ENCODE measurements at places on chromosomes 5 and 9. TPM values are rescaled to one million over a fixed set of nuclear protein-coding genes. Genes with fewer than 3 reads are reported as not detected.

GRCh38 chr5:173554038-173554955 lies 62.2 kb downstream of the BOD1 start:
- H3K27ac ChIP-seq, result no peak overlapping the region
- peaks cover 3% of the 10 kb centered on the region for H3K27me3 ChIP-seq
- H3K36me3 ChIP-seq, result no peaks in the 10 kb centered on the region
- no peak for DNase-seq
- H3K4me3 ChIP-seq, result no peak overlapping the region

- DNase-seq, result no peak
- no peak overlapping the region for H3K4me3 ChIP-seq
- peaks cover 37% of the 10 kb centered on the region for H3K36me3 ChIP-seq
- no peaks in the 10 kb centered on the region for H3K4me1 ChIP-seq
- H3K27ac ChIP-seq, result no peak overlapping the region
Measured at GRCh38 chr5:172334196-172334595, 50.6 kb upstream of the UBTD2 start.

GRCh38 chr9:2271426-2271825 lies 256.3 kb downstream of the SMARCA2 start:
- no peak overlapping the region for H3K4me3 ChIP-seq
- no peaks in the 10 kb centered on the region for H3K4me1 ChIP-seq
- no peak for DNase-seq
- no peak overlapping the region for H3K27ac ChIP-seq
- no peaks in the 10 kb centered on the region for H3K36me3 ChIP-seq

DNA sequence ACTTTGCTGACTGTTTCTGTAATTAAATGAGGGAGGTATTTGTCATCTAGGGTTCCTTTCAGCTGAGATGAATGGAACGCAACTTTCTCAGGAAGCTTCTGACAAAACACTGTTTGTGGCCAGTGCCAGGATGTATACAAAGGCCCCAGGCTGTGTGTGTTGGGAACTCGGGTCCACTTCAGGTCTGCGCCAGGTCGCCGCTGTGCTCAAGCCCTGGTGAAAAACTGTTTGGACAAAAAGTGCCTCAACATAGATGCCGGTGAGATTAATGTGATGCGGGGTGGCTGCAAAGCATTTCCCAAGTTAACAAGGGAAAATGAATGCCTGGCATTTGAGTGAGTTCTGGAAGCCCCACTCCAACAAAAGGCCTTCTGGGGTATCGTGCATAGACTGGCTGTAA lies 156.4 kb downstream of the GABBR2 start:
- H3K27ac ChIP-seq, result peak overlapping the region; percentile 89
- H3K4me3 ChIP-seq, result no peak overlapping the region
- H3K36me3 ChIP-seq, result no peaks in the 10 kb centered on the region
- peaks cover 40% of the 10 kb centered on the region for H3K4me1 ChIP-seq
- no peaks in the 10 kb centered on the region for H3K27me3 ChIP-seq

- no peaks in the 10 kb centered on the region for H3K27me3 ChIP-seq
- no peak overlapping the region for H3K4me3 ChIP-seq
- H3K27ac ChIP-seq, result no peak overlapping the region
- no peaks in the 10 kb centered on the region for H3K36me3 ChIP-seq
Measured at GRCh38 chr5:40578501-40579451, 100.9 kb upstream of the PTGER4 start.

DNA sequence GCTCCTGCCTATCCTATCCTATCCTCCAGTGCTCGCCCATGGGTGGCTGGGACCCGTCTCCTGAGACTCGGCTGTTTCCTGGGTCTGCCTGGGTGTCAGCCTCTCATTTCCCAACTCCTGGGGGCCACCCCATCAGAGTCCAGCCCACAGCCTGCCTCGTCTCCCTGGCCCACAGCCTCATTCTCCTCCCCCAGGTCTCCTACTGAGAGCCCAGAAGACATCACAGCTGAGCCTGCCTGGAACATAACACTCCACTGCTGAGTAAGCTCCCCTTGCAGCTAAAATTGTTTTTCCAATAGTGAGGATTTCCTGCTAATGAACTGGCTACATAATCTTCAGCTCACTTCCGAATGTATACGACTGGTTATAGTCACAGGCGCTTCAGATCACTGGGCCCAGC lies 95.3 kb downstream of the TTLL11 start:
- no peak overlapping the region for H3K27ac ChIP-seq
- H3K4me1 ChIP-seq, result no peaks in the 10 kb centered on the region
- no peak overlapping the region for H3K4me3 ChIP-seq
- no peaks in the 10 kb centered on the region for H3K27me3 ChIP-seq
- H3K36me3 ChIP-seq, result no peaks in the 10 kb centered on the region

- H3K27ac ChIP-seq, result no peak overlapping the region
- H3K4me3 ChIP-seq, result no peak overlapping the region
- no peaks in the 10 kb centered on the region for H3K4me1 ChIP-seq
- no peaks in the 10 kb centered on the region for H3K27me3 ChIP-seq
- DNase-seq, result no peak
- H3K36me3 ChIP-seq, result peaks cover 5% of the 10 kb centered on the region
Measured at GRCh38 chr5:119537704-119538103, 85.4 kb downstream of the HSD17B4 start.

DNA sequence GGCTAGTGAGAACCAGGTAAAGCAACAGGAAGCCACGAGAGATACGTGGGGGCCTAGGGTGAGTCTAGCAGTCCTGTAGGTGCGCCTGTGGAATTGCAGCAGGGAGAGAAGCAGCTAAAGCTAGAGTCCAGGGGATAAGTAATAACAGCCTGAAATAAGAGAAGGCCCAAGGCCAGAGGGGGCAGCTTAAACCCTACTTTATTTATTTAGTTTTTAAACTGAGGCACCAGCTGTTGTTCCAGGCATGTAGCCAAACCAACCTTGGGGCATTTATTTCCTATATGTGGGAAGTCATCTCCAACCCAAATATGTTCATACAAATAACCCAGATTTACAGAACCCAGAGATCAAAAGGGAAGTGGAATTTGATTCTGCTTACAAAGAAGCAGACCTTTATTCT lies 93.5 kb downstream of the GLDC start:
- H3K36me3 ChIP-seq, result no peaks in the 10 kb centered on the region
- peak; percentile 43 for DNase-seq
- no peaks in the 10 kb centered on the region for H3K27me3 ChIP-seq
- H3K4me1 ChIP-seq, result peaks cover 26% of the 10 kb centered on the region
- H3K27ac ChIP-seq, result no peak overlapping the region

DNA sequence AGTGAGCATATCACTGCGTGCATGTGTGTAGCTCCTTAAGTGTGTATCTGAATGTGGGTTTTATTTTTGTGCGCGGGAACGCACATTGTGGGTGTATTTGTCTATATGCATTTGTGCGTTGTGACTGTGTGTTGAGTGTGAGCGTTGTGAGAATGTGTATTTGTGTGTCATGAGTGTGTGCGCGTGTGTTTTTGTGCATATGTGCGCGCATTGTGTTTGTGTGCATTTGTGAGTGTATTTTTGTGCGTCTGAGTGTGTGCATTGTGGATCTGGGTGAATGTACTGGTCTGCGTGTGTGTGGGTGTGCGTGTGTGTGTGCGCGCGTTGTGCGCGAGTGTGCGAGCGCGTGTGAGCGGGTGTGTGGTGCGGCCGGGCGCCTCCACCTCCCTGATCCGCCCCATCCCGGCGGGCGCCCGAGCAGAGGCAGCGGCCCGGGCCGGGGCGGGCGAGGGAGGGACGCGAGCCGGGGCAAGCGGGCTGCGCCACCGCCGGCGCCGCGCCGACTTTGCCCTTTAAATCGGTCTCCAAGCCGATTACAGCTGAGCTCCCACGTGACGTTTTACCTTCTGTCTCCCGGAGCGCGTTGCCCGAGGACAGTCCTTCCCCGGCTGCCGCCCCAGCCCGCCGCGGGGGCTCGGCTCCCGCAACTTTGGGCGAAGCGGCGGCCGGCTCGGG lies at the start of gene RASGRF2:
Gene RASGRF2, plus strand, starts transcription at position 596 of the 675 bp plus-strand sequence. CDS start 376 bp downstream, outside the sequence.
- H3K36me3 ChIP-seq, result no peaks in the 10 kb centered on the region
- peak within 1 kb of the TSS; percentile 63 for H3K4me3 ChIP-seq
- H3K27me3 ChIP-seq, result no peaks in the 10 kb centered on the region

- peaks cover 17% of the 10 kb centered on the region for H3K36me3 ChIP-seq
- peak within 1 kb of the TSS; percentile 87 for H3K4me3 ChIP-seq
- peak within 1 kb of the TSS; percentile 88 for H3K27ac ChIP-seq
- no peaks in the 10 kb centered on the region for H3K4me1 ChIP-seq
Measured at GRCh38 chr5:84384604-84385575, at the start of gene EDIL3. EDIL3 (minus strand) TSS chr5:84384880; CDS start chr5:84384374, 506 bp downstream.

GRCh38 chr9:17863924-17864323 lies 285.1 kb downstream of the SH3GL2 start:
- H3K27ac ChIP-seq, result no peak overlapping the region
- no peaks in the 10 kb centered on the region for H3K27me3 ChIP-seq
- H3K36me3 ChIP-seq, result no peaks in the 10 kb centered on the region
- DNase-seq, result no peak
- no peaks in the 10 kb centered on the region for H3K4me1 ChIP-seq
- no peak overlapping the region for H3K4me3 ChIP-seq

- DNase-seq, result no peak
- H3K4me1 ChIP-seq, result no peaks in the 10 kb centered on the region
- H3K27me3 ChIP-seq, result no peaks in the 10 kb centered on the region
- peaks cover 37% of the 10 kb centered on the region for H3K36me3 ChIP-seq
- H3K4me3 ChIP-seq, result no peak overlapping the region
- H3K27ac ChIP-seq, result no peak overlapping the region
Measured at GRCh38 chr9:137797206-137798120, 80.1 kb upstream of the CACNA1B start.

DNA sequence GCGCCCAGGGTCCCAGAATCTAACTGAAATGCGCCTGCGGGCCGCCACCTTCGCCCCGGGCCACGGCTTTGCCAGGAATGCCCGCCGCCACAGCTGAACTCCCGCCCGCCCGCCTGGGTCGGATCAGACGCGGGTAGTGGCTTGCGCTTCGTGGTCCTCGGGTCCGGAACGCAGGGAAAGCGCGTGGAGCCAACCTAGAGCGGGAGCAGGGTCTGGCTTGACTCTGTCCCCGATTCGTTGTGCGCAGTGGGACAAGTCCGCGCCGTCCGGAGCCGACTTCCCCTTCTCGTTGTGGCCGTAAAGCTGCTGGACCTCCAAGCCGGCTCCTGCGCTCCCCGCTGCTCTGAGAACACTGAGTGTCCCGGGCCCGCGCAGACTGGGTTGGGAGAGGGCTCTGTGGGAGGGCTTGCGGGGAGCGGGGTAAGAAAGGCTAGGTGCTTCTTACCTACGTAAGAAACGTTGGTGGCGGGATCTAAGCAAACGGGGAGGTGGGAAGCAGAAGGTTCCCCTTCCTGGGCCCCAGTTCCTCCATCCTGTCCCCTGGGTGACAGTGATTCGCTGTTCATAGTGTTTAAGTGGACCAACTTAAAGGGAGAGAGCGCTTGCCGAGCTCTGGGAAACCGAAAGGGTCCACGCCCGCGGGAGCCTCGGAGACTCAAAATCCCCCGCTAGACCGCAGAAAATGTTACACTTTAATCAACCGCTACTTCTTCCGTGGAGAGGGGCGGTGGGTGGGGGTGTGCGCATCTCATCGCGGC lies 4.4 kb upstream of the FOXE1 start:
- H3K27ac ChIP-seq, result no peak overlapping the region
- no peak overlapping the region for H3K4me3 ChIP-seq
- peaks cover 16% of the 10 kb centered on the region for H3K4me1 ChIP-seq
- no peak for DNase-seq
- H3K36me3 ChIP-seq, result no peaks in the 10 kb centered on the region

DNA sequence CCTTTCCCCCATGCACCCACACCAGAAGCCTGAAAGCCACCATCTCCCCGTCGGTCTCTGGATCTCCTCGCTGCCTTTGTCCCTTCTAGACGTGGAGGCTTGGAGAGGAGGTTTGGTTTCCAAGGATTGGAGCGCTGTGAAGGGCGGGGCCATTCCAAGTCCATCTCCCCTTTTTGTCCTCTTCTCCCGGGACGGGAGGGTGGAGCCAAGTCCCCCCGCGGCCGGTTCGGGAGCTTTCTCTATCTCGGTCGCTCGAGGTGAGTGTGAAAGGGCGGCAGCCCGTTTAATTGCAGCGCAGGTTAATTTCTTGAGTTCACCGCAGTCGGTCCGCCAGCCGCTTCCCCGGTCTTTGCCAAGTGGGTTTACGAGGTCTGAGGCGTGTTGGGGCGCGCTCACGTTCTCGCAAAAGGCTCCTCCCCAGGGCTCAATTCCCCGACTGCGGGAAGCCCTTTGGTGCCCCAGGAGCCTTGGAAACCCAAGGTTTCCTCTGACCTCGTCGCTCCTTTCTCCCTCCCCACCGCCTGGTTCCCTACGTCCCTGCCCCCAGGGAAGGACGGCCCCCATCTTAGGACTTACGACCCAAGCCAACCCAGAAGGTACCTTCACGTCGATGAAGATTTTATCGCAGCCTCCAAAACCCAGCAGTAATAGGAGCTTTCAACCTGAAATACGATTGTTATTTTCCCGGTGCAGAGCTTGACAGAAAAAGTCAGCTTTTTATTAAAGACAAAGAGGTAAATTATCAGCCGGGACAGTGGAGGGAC lies 2.8 kb upstream of the ZNF462 start:
- H3K4me3 ChIP-seq, result peak overlapping the region; percentile 60
- peaks cover 6% of the 10 kb centered on the region for H3K36me3 ChIP-seq
- DNase-seq, result peak; percentile 56
- no peaks in the 10 kb centered on the region for H3K27me3 ChIP-seq
- H3K27ac ChIP-seq, result peak overlapping the region; percentile 69
- peaks cover 5% of the 10 kb centered on the region for H3K4me1 ChIP-seq

- H3K4me3 ChIP-seq, result no peak overlapping the region
- no peak for DNase-seq
- no peaks in the 10 kb centered on the region for H3K4me1 ChIP-seq
- H3K36me3 ChIP-seq, result no peaks in the 10 kb centered on the region
Measured at GRCh38 chr5:144237851-144238250, 67.2 kb downstream of the KCTD16 start.

DNA sequence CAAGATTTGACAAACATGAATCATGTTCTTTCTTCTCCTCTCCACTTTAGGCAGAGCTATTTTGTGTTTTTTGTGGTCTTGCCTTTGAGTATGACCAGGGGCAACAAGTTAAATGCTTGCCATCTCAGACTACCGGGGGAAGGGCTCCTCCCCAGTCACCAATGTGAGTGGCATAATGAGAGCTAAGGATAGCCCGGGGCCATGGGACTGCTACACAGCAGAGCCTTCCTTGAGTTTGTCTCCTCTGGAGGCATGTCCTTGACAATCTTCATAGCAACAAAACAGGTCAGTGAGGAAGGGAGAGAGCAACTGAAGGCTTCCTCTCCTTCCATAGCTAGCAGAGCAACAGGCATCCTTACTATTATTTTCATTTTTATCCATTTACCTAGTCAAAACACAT lies 299.3 kb downstream of the ENC1 start:
- H3K27ac ChIP-seq, result no peak overlapping the region
- no peaks in the 10 kb centered on the region for H3K27me3 ChIP-seq
- no peak for DNase-seq
- H3K4me1 ChIP-seq, result no peaks in the 10 kb centered on the region
- H3K36me3 ChIP-seq, result no peaks in the 10 kb centered on the region
- H3K4me3 ChIP-seq, result no peak overlapping the region

GRCh38 chr5:138911441-138911840 lies 36.3 kb upstream of the LRRTM2 start:
- no peak overlapping the region for H3K4me3 ChIP-seq
- peaks cover 66% of the 10 kb centered on the region for H3K36me3 ChIP-seq
- no peak overlapping the region for H3K27ac ChIP-seq
- H3K27me3 ChIP-seq, result no peaks in the 10 kb centered on the region
- DNase-seq, result no peak
- no peaks in the 10 kb centered on the region for H3K4me1 ChIP-seq

Gene PCDHA6
- not detected for total RNA-seq

Gene TNFAIP8
- 32.1 TPM for total RNA-seq

Gene SLC6A19
- total RNA-seq, result not detected

Gene C9
- not detected for total RNA-seq

Gene LMX1B
- not detected for total RNA-seq

Gene ARHGEF37
- 0.25 TPM for total RNA-seq

Gene MLANA
- total RNA-seq, result not detected

Gene TLX3
- total RNA-seq, result not detected

Gene TRIM32
- 18.5 TPM for total RNA-seq

Gene PTCH1
- 56.4 TPM for total RNA-seq

Gene CARD6
- total RNA-seq, result 6.6 TPM
